ENCODE measurements at places on chromosomes 6 and 20.

- DNase-seq, result no peak
Observed at GRCh38 chr20:25256226-25256859, 8.5 kb downstream of the PYGB start.

DNA sequence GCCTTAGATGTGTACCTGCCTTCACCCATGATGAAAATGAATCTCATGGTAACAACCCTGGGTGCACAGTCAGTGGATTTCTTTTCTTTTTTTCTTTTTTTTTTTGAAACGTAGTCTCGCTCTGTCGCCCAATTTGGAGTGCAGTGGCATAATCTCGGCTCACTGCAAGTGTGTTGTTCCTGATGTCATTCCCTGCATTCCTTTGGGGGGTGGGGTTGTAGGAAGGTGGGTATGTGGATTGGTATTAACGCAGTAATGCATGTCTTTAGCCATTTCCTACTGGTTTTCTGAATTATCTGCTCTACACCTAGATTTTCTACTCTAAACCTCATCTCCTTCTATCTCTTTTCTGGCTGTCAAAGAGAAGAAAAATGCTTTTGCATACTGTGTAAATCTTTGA is 146.6 kb downstream of the RNF144B start:
- DNase-seq, result no peak

- DNase-seq, result no peak
Observed at GRCh38 chr20:8144282-8145245, 12.5 kb downstream of the PLCB1 start.

GRCh38 chr20:59078231-59078630 is 35.6 kb upstream of the PRELID3B start:
- no peak for DNase-seq

GRCh38 chr6:39208223-39208739 is 21.0 kb downstream of the KCNK5 start:
- no peak for DNase-seq

Data from activated T-helper 9 cell treated with anti-CD3 and anti-CD28 coated beads, Interleukin-2, amount 50 U/mL, for 16 hours (primary cell).